ENCODE measurements at places on chromosomes 11 and 22. TPM values are rescaled to one million over a fixed set of nuclear protein-coding genes. Genes with fewer than 3 reads are reported as not detected.

The MMP12 gene
- total RNA-seq: not detected

The LARGE1 gene
- total RNA-seq: 91.0 TPM

The OR5P2 gene
- not detected for total RNA-seq

The UPK3A gene
- total RNA-seq: 0.70 TPM

The ENTHD1 gene
- not detected for total RNA-seq

The DUSP18 gene
- 4.3 TPM for total RNA-seq

The COMMD9 gene
- 68.6 TPM for total RNA-seq

The SLC22A25 gene
- total RNA-seq: not detected

The P2RY2 gene
- total RNA-seq: 46.5 TPM

The SLC22A6 gene
- total RNA-seq: not detected

The KLHDC7B gene
- total RNA-seq: not detected

The PLEKHA7 gene
- 0.72 TPM for total RNA-seq

The TRIM6 gene
- total RNA-seq: 0.35 TPM

The PATE2 gene
- total RNA-seq: not detected

The CD3E gene
- total RNA-seq: not detected

The APOL4 gene
- total RNA-seq: 2.0 TPM

The C11orf97 gene
- not detected for total RNA-seq

The OR4A16 gene
- not detected for total RNA-seq

The IGF2 gene
- total RNA-seq: 28.6 TPM

The ART1 gene
- 23.2 TPM for total RNA-seq

The OR51E2 gene
- not detected for total RNA-seq

The SERPING1 gene
- total RNA-seq: 106 TPM

The VPREB1 gene
- not detected for total RNA-seq

The RFPL1 gene
- not detected for total RNA-seq

The EHF gene
- 0.09 TPM for total RNA-seq

The NAV2 gene
- 7.7 TPM for total RNA-seq

The MPPED1 gene
- not detected for total RNA-seq

The CARD18 gene
- not detected for total RNA-seq

The VSIG2 gene
- total RNA-seq: not detected

The ZC3H12C gene
- 20.9 TPM for total RNA-seq

The FOLR3 gene
- total RNA-seq: not detected

The TEX54 gene
- not detected for total RNA-seq

The PRR5L gene
- total RNA-seq: 1.5 TPM

The DEFB131B gene
- total RNA-seq: not detected

The SPA17 gene
- not detected for total RNA-seq

The RIMBP3C gene
- total RNA-seq: not detected

The MLC1 gene
- total RNA-seq: not detected

The MN1 gene
- 8.8 TPM for total RNA-seq

The SLC22A9 gene
- total RNA-seq: not detected

The MPZL3 gene
- 0.24 TPM for total RNA-seq

The SCUBE1 gene
- total RNA-seq: 0.55 TPM

The CCDC89 gene
- not detected for total RNA-seq

The OSM gene
- not detected for total RNA-seq

The FAM76B gene
- total RNA-seq: 4.8 TPM

The TSSC4 gene
- 53.4 TPM for total RNA-seq

The CHRM1 gene
- not detected for total RNA-seq

The MRPL17 gene
- total RNA-seq: 25.1 TPM

The TPH1 gene
- 0.51 TPM for total RNA-seq

The OR5M8 gene
- not detected for total RNA-seq

The GLB1L2 gene
- total RNA-seq: not detected

The C11orf16 gene
- total RNA-seq: not detected

The SLC17A6 gene
- not detected for total RNA-seq

The SNX32 gene
- 0.11 TPM for total RNA-seq

The FOLR2 gene
- 14.3 TPM for total RNA-seq

All from gastrocnemius medialis (tissue), 4 donors.